ENCODE measurements at places on chromosomes 16 and 17.

- no peak for DNase-seq
Observed at GRCh38 chr17:40419559-40420331, 2.0 kb upstream of the TOP2A start.

- DNase-seq: no peak
Observed at GRCh38 chr17:40542558-40543411, 22.5 kb downstream of the CCR7 start.

GRCh38 chr16:57169327-57169726, 16.5 kb downstream of the PSME3IP1 start:
- no peak for DNase-seq

DNA sequence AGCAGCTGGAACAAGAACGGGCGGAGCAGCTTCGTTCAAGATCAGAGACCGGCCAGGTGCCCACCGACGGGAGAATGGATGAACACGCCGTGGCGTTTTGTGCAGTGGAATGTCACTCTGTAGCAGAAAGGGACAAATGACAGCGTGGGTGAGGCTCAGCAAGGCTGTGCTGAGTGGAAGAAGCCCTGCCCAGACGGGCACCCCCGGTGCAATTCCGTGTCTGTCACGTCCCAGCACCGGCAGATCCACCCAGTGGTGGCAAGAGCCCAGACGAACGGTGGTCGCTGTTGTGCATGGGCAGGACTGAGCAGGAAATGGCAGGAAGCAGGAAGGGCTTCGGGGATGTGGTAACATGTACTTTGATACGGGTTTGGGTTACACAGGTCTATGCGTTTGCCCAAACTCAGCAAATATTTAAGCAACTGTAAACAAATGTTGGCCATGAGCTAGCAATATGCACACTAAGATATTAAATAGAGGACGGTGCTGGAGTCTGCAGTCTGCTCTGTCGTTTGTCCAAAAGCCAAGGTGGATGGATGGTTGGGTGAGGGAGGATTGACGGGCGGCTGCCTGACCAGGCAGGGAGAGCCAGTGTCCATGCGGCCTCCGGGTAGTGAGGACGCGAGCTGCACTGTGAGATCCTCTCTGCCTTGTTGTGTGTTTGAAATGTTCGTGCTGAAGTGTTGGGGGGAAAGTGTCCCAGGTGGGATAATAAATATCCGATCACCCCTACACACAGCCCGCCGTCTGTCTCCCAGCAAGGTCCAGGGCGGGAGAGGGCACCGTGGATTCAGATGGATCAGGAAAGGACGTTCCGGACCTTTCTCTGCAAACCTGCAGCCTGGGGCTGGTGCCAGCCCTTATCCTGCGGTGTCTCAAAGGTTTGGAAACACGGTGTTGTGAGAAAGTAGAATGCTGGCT, 48.4 kb downstream of the COX4I1 start:
- DNase-seq: no peak

- DNase-seq: no peak
Observed at GRCh38 chr16:57821149-57821971, 19.1 kb upstream of the KIFC3 start.

- no peak for DNase-seq
Observed at GRCh38 chr17:42130310-42130936, 7.8 kb downstream of the HSPB9 start.

DNA sequence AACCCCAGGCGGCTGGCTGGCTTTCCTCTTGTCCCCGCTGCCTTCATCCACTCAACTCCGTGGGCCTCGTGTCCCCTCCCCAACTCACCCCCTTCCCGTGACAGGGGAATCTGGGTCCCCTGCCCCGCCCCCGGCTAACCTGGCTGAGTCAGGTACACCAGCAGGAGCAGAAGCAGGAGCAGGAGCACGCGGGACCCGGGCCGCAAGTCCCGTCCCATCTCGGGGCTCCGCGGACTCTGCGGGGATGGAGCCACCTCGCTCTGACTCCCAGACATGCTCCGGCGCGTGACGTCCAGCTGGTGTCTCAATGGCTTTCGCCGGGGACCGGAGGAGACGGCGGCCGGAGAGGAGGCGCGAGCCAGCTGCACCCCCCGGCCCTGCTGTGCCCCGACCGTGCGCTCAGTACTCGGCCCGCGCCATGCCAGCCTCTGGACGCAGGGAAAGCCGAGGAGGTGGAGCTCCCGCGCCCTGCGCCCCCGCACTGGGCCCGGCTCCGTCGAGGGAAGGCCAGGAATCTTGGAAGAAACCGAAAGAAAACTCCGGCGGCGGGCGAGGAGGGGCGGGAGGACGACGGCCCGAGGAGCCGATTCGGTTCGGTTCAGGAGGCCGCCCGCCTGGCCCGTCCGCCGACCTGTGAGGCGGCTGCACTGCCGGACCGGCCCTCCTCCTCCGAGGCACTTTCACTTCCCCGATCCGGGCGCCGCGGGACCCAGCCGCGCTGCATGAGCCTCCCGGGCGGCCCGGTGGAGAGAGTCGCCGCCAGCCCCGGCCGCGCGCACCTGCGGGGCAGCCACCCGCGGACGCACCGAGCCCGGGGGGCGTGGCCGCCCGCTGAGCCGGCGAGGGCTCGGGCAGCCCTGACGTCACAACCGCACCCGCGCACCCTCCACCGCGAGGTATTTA, at the start of the genes CXCL16 and ZMYND15:
TSS of gene CXCL16 (minus strand) at position 807 of the 903 bp plus-strand sequence. CDS start at position 218, 589 bp downstream.
TSS of gene ZMYND15 (plus strand) at position 712 of the 903 bp plus-strand sequence. CDS start 716 bp downstream, outside the sequence.
- DNase-seq: no peak

- DNase-seq: no peak
Observed at GRCh38 chr17:67353929-67354574, 12.3 kb downstream of the PSMD12 start.

DNA sequence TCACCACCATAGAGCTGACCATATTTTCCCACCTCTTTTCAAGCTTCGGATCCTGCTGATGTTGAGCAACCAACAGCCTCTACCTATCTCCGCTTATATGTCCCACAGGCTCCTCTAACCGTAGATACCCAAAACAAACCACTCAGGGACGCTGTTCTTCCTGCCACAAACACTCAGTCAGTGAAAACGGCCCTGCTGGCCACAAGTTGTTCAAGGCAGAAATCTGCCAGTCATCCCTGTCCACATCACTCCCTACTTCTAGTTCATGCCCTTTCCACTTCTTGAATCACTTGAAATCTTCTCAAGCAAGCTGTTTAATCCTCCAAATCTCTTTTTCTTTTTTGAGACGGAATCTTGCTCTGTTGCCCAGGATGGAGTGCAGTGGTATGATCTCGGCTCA, 7.9 kb downstream of the RABEP2 start:
- no peak for DNase-seq

DNA sequence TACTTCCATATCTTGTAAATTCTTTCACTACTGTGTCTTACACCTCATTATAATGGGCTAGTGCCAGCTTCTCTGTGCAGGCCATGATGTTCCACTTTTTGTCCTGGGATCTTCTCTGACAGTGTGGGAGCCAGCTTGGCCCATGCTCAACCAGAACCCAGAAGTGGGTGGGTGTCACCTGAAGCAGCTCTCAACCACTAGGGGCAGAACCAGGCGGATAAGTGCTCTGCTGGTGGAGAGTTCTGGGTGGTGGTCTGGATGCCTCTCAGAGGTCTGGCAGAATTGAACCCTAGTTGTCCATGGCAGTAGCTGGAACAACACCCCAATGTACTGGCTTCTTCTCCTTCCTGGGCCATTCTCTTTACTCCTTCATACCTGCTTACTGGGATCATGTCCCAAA, 254.1 kb upstream of the N4BP1 start:
- DNase-seq: no peak

GRCh38 chr16:13041646-13042290, 140.4 kb downstream of the SHISA9 start:
- no peak for DNase-seq

DNA sequence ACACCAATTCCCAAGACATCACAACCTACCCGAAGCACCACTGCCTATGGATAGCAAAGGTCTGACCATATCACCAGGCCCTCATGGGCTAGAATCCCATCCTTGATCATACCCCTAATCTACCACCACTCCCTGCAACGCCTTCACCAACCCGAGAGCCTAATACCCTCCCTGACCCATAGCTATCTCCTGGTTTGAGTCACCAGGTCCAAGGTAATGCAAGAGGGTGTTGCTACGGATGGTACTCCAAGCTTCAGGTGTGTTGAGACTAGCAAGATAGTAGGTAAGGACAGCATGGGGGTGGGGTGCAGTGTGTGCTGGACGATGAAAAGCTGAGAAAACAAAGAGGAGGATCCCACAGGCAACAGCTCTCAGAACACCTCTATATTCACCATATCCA, 258.0 kb downstream of the ZFHX3 start:
- DNase-seq: no peak

Data from stimulated activated CD8-positive, alpha-beta memory T cell treated with anti-CD3 and anti-CD28 coated beads, Interleukin-7, amount 100 ng/mL, for 24 hours (primary cell).